ENCODE measurements at places on chromosomes 5 and 9. TPM values are rescaled to one million over a fixed set of nuclear protein-coding genes. Genes with fewer than 3 reads are reported as not detected.

The SLC1A1 gene
- total RNA-seq: 0.18 TPM

GRCh38 chr9:75229605-75230332, 141.5 kb downstream of the OSTF1 start:
- no peaks in the 10 kb centered on the region for H3K4me1 ChIP-seq
- peaks cover 12% of the 10 kb centered on the region for H3K36me3 ChIP-seq
- no peak overlapping the region for H3K27ac ChIP-seq

DNA sequence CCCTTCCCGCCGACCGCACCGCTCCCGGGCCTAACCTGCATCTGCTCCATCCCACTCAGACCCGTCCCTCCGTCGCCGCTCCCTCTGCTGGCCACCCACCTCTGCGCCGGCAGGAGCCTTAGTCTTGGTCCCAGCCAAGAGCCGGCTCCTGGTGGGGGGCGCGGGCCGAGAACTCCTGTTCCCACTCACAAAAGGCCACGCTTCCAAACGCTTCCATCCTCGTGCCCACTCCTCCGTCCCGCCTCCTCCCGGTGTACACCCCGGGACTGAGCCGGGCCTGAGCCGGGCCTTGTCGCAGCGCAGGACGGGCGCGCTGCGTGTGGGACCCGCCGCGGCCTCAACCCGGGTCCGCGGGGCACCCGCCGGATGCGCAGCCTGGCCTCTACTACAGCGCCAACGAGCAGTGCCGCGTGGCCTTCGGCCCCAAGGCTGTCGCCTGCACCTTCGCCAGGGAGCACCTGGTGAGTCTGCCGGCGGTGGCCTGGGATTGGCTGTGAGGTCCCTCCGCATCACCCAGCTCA, 7.5 kb downstream of the ADAMTS13 start:
- peaks cover 3% of the 10 kb centered on the region for H3K4me1 ChIP-seq
- H3K27ac ChIP-seq: no peak overlapping the region
- DNase-seq: peak; percentile 47
- H3K27me3 ChIP-seq: peaks cover 29% of the 10 kb centered on the region

DNA sequence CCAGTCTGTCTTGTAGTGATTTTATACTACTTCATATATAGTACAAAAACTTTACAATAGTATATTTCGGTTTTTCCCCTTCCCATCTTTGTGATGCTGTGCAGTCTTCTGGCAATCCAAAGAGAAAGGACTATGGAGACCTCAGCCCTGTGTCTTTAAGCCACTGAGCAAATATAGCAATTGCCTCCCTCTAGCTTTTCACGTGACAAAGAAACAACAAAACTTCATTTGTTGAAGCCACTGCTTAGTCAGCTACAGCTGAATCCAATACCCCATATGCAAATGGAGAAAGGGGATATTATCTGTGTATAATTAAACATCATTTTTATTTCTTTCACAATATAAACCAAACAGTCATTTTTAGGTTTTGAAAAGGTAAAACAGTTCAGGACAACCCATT, 142.8 kb upstream of the STK32A start:
- peaks cover 6% of the 10 kb centered on the region for H3K27me3 ChIP-seq
- H3K4me3 ChIP-seq: no peak overlapping the region
- DNase-seq: no peak
- H3K36me3 ChIP-seq: no peaks in the 10 kb centered on the region
- no peaks in the 10 kb centered on the region for H3K4me1 ChIP-seq

The PPP3R2 gene
- not detected for total RNA-seq

DNA sequence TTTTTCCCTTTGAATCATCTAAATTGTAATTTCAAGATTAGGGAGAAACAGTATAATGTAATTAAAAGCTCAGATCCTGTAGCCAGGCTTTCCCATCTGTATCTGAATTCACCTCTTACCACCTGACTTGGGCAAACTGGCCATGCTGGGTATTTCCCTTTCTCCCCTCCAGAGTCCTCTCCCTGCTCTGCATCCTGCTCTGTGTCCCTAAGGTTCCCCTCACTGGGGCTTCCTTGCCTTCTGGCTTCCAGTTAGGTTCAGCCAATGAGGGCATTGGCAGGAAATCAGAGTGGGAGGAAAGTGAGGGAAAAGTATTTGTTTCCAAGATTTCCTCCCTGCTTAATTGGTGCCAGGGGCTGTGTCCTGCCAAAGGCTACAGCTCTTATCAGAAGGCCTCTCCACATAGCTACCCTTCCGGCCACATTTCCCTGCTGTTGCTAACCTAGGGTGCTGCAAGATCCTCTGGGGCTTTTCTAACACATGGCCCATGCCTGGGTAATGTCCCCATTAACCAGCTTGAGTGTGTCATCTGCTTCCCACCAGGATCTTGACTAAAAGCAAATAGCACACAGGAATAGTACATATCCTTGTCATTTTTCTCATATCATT, 51.0 kb upstream of the MPDZ start:
- no peak for DNase-seq
- H3K27ac ChIP-seq: no peak overlapping the region
- H3K27me3 ChIP-seq: no peaks in the 10 kb centered on the region
- no peaks in the 10 kb centered on the region for H3K36me3 ChIP-seq

GRCh38 chr9:128484686-128485413, 19.7 kb upstream of the GLE1 start:
- H3K27me3 ChIP-seq: no peaks in the 10 kb centered on the region
- no peak overlapping the region for H3K27ac ChIP-seq
- DNase-seq: no peak

DNA sequence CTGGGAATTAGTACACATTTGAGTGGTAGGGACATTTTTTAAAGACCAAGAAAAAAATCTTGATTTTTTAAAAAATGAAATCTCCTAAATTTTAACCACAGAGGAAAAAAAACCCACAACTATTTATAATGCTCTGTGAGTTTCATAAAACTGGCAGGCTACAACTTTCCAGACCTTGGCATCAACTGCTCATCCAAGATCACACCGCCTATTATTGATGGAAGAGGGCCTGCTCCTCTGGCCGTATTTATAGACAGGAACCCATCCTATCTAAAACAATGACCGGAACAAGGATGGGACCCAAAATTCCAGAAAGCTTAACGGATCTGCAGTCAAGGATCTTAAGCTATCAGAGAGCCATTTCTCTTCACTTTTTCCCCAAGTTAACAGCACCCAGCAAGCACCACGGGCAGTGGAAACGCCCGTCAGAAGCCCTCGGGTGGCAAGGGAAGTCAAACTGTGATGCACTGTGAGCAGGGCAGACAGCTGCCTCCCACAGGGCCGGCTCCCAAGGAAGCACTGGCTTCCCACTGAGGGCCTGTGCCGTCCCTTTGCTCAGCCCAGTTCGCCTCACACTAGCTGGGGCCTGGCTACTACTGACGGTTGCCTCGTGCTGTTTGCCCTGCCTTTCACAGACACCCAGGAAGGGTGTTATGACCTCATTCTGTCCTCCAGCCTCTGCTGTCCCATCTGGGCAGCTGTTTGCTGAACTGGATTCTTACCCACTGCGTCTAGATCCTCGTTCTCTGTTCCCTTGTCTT, 62.8 kb downstream of the CDC14B start:
- no peak overlapping the region for H3K27ac ChIP-seq
- H3K4me1 ChIP-seq: peaks cover 42% of the 10 kb centered on the region
- peaks cover 2% of the 10 kb centered on the region for H3K27me3 ChIP-seq
- DNase-seq: no peak
- H3K4me3 ChIP-seq: no peak overlapping the region

The RXRA gene
- 20.9 TPM for total RNA-seq

Measured in activated CD4-positive, alpha-beta T cell treated with anti-CD3 and anti-CD28 coated beads for 36 hours (primary cell).